Motor neuron (in vitro differentiated cells): ENCODE measurements at places on chromosomes 3 and 15. TPM values are rescaled to one million over a fixed set of nuclear protein-coding genes. Genes with fewer than 3 reads are reported as not detected.

- no peak for ATAC-seq
These were observed 70.2 kb downstream of the EFCAB12 start for GRCh38 chr3:129358177-129358771.

DNA sequence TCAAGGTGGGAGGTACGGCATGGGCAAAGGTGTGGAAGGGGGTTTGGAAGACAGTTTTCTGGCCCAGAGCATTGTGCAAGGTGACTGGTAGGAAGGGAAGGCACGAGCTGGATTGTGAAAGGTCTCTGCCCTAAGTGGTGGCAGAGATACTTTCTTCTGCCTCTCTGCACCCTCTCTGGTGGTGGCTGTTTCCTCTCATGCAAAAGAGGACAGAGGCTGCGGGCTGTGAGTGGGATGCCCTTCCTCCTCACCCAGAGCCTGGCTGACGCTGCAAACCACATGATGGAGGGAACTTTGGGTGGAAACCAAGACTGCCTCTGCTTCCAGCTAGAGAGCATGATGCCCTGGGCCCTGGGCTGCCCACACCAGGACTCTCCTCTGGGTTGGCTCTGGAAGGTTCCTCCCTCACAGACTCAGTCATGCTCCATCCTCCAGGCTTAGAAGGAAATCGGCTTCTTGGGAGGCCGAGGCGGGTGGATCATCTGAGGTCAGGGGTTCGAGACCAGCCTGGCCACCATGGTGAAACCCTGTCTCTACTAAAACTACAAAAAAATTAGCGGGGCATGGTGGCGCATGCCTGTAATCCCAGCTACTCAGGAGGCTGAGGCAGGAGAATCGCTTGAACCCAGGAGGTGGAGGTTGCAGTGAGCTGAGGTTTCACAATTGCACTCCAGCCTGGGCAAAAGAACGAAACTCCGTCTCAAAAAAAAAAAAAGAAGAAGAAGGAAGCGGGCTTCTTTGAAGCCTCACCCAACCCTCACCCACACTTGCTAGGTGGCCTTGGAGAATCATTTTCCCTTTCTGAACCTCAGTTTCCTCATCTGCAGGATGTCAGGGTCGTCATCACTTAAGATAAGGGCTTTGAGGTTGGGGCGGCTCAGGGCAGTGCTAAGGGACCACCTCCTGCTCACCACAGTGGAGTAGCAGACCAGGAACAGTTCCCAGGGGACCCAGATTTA is 8.3 kb downstream of the PSTPIP1 start:
- ATAC-seq, result no peak

DNA sequence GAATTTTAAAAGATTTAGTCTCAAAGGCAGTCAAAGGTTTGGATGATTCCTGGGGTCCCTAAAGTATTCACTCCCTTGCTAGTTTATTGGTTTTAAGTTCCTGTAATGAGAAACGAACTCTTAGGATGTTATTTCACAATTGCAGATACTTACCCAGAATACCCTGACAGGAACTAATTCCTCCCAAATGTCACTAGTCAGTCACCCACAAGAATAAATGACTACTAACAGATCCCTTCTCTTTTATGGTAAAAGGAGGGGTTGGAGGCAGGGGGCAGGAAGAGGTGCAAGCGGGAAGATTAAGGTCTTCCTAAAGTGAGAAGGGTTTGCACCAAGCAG is 174.2 kb upstream of the SLC2A2 start:
- ATAC-seq, result no peak

GRCh38 chr15:75148280-75148679 is 53.4 kb upstream of the C15orf39 start:
- no peak for ATAC-seq

DNA sequence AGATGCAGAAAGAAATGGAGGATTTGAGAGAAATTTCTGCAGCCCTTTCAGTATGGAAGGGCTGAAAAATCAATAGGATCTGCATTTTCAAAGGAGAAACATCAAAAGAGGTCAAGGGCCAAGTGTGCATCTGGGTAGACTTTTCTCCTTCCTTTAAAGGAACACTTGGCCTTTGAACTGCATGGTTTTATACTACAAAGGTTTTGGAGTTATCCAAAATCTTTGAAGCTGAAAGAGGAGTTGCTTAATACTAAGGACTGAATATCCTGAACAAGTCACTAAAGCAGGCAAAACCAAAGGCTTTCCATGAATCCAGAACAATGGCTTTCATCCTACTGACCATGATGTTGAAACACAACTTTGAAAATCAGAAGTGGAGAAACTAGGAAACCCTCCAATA is 553.7 kb upstream of the LMCD1 start:
- no peak for ATAC-seq

DNA sequence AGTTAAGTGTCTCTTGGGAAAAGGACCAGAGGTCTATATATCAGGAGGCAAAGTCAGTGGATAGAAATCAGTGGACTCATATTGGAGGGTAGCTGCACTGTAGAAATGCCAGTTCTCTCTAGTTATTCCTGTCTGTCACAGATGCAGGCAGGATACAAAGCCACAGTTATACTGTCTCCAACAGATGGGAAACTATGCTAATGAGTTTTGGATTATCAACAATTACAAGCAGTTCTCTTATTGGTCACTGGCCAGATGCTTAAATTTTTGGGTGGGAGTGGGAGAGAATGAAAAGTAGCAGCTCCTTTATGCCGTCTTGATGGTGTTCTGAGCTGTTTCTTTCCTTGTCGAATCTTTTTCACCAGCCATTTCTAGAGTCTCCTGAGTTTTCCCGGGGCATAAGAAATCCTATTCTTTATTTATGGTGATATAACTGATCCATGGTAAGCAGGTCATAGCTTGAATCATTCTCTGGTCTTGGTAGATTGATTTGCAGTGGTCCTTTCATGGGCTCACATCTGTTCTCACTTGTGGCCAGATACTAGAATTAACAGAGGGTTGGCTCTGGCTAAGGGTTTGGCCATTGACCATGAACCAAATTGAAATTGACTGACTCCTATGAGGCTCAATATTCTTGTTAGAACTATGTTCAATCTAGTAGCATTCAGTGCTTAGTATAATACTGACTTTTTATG is 44.6 kb upstream of the RBMS3 start:
- ATAC-seq, result no peak

MAPKAPK3 gene
- total RNA-seq, result 18.4 and 21.6 TPM in 2 replicates

GOLGA6L7 gene
- 0.27 and 0.52 TPM in 2 replicates for total RNA-seq

FBXL22 gene
- 1.7 and 1.8 TPM in 2 replicates for total RNA-seq

GRCh38 chr3:127448161-127448561 is 142.4 kb downstream of the TPRA1 start:
- peak; percentile 29 for ATAC-seq

DNA sequence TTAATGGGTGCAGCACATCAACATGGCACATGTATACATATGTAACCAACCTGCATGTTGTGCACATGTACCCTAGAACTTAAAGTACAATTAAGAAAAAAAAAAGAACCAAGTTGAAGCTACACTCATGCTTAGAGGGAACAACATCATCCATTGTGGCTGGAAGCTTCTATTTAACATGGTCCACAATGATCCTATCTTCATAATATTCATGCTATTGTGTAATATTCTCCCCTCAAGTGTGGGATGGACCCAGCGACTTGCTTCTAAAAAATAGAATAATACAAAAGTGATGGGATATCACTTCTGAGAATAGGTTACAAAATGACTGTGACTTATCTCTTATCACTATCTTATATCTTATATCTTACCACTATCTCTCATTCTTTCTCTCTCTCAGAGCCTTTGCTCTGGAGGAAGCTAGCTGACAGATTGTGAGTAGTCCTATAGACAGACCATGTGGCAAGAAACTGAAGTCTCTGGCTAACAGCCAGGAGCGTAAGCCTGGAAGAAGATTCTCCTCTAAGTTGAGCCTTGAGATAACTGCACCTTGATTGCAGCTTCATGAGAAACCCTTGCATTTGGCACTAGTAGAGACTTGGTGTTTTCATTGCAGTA is 198.5 kb upstream of the MRPL3 start:
- no peak for ATAC-seq

AP3B2 gene
- 2.5 and 5.2 TPM in 2 replicates for total RNA-seq

FILIP1L gene
- 3.2 and 4.6 TPM in 2 replicates for total RNA-seq

SPG11 gene
- 42.3 and 43.6 TPM in 2 replicates for total RNA-seq

CPNE9 gene
- total RNA-seq, result 0.20 and 0.81 TPM in 2 replicates

DNA sequence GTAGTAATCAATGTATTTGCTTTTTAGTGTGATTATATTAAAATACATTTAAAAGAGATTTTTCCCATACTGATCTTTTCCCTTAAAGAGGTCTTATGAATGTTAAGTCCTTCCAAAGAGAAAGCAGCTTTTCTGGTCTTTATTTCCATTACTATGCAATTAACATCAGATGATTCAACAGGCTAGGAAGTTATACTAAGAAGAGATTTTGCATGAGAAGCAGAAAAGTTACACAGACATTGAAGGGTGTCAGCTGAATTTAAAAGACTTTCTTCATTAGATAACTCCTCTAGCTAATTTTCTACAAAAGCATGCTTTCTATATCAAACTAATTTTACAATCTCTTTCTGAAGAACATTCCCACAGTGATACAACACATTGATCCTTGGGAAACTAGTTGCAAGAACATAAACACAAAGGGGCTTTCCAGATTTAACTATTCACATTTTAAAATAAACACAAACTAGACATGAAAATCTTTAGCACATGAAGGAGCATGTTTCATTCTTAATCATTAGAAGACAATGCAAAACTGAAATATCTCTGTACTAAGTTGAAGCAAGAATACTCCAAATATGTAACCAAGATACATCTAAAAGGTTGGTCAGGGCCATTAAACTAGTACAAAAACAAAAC is 965.8 kb downstream of the ROBO1 start:
- ATAC-seq, result no peak

ASB14 gene
- total RNA-seq, result 1.00 and 1.0 TPM in 2 replicates

RPL32 gene
- total RNA-seq, result 1,642 and 1,669 TPM in 2 replicates

LSMEM2 gene
- total RNA-seq, result 2.6 and 2.7 TPM in 2 replicates

SLC30A4 gene
- 9.9 and 10.6 TPM in 2 replicates for total RNA-seq

DNA sequence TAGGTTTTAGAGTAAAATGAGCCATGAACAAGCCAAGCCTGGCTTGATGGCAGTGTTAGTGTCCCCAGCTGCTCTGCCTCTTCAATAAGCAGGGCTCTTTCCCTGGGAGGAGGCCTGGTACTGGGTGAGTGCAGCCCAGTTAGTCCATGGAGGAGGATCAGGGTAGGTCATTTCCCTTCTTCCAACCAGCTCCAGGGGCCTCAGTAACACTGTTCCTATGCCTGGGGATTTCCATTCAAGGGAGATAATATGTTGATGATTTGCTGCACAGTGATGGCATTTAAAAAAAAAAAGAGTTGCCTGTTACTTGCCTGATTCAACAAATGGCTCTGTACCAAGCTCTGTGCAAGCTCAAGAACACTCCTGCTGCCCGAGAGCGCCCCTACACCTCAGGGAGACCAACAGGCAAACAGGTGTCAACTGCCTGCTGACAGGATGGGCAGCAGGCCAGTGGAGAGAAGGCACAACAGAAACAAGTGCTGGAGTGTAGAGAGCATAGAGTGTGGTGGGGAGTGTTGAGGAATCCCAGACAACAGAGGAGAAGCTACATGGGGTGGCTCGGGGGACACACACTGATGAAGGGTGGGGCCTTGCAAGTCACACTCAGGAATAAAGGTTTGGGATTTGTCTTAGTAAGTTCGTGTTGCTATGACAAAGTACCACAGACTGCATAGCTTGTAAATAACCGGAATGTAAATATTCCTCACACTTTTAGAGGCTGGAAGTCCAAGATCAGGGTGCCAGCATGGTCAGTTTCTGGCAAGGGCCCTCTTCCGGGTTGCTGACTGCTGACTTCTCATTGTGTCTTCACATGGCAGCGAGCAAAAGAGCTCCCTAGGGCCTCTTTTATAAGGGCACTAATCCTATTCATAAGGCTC is 78.6 kb upstream of the PXYLP1 start:
- no peak for ATAC-seq

- no peak for ATAC-seq
These were observed 124.4 kb downstream of the DIPK2A start for GRCh38 chr3:144096016-144096415.

MUC4 gene
- total RNA-seq, result 1.5 and 3.1 TPM in 2 replicates

SCAPER gene
- total RNA-seq, result 28.8 and 31.7 TPM in 2 replicates

PLA2G4E gene
- 0.35 TPM in 1 of 2 replicates, not detected in the other for total RNA-seq

GRCh38 chr3:5009506-5010109 is 30.4 kb downstream of the BHLHE40 start:
- ATAC-seq, result no peak

MFGE8 gene
- total RNA-seq, result 39.8 and 42.0 TPM in 2 replicates

- no peak for ATAC-seq
These were observed 288.9 kb upstream of the GBE1 start for GRCh38 chr3:82050382-82050781.

GOLGA8N gene
- 6.3 and 8.5 TPM in 2 replicates for total RNA-seq

ITGA11 gene
- total RNA-seq, result 1.6 TPM in 2 replicates

DNA sequence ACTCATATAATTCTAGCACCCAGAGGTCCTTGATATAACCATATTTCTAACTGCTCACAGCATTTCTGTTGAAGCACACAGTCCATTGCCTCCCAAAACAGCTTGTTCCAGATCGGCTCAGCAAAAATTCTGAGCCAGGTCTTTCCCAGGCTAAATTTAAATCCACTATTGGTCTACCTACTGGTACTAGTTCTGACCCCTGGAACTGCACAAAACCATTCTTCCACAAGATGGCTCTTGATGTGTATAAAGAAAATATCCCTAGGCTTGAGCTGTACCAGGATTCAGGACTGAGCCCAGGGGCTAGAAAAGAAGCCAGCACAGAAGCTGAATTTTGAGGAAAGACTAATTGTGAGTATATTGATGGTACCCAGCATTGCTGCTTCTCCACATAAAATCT is 75.4 kb upstream of the ABHD17C start:
- ATAC-seq, result no peak

- ATAC-seq, result no peak
These were observed 117.5 kb upstream of the PROK2 start for GRCh38 chr3:71902258-71903111.

GRCh38 chr3:28667646-28668621 is 319.3 kb upstream of the AZI2 start:
- peak; percentile 90 for ATAC-seq

SERPINI1 gene
- total RNA-seq, result 2.7 and 3.2 TPM in 2 replicates

MAGI1 gene
- total RNA-seq, result 49.9 and 72.2 TPM in 2 replicates

PARP6 gene
- total RNA-seq, result 90.2 and 92.5 TPM in 2 replicates
